ENCODE measurements at places on chromosomes 5 and 9. TPM values are rescaled to one million over a fixed set of nuclear protein-coding genes. Genes with fewer than 3 reads are reported as not detected.
A peak's percentile ranks its signal among the peaks of the same experiment; 100 is the strongest.

- no peak for DNase-seq
Observed at GRCh38 chr9:32707326-32707725, 71.9 kb upstream of the TAF1L start.

DNA sequence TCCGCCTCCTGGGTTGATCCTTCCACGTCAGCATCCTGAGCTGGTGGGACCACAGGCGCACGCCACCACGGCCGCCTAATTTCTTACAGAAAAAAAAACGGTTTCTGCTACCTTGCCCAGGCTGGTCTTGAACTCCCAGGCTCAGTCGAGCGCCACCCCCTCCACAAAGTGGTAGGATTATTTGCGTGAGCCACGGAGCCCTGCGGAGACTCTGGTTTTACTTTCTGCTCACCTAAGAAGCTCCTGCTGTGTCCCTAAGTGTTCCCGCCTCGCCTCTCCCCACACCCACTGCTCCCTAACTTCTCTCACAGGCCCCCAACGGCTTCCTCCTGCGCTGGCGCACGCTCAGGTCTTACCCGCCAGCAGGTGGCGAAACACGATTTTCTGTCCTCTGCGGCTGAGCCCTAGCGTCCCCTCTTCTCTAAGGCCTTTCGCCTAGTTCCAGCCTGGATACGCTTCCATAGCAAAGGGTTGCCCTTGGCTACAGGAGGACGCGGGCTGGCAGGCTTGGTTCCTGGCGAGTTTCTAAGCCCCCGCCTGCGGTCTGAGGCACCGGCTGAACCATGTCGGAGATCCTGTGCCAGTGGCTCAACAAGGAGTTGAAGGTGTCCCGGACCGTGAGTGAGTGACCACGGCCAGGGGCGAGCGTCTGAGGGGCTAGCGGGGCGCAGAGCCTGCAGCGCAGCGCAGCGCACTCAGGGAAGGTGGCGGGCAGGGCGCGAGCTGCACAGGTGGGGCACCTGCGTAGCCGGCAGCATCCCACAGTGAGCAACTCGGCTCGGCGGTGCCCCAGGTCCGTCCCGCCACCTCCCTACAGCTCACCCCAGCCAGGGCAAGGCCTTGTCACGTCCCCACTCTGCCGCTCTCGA, at the start of gene SPEF2:
TSS of gene SPEF2 (plus strand) at position 429 of the 869 bp plus-strand sequence. CDS start at position 564, 135 bp downstream.
- DNase-seq, result peak; percentile 89

DNA sequence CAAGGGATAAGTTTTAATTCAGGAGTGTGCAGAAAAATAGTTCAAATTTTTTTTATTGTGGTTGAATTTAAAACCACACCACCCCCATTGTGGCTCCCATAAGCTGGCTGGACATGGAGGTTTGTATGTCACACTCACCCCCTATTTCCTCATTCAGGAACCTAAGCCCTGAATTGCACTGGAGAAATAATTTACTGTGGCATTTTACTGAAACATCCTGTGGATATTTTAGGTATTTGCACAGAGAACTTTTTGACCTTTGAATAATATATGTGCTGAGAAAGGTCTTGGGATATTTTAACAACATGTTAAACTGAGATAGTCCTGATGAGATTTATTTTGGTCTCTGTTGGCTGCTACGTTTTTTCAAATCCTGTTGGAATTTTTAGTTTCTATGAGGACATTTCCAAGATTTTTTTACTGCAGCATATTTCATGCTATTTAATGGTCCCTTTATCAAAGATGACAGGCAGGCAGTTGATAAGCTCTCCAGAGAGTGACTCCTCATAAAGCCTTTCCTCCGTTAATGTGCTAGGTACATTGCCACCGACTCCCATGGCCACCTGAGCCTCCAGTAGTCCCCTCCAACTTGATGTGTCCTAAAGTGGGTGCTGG, 51.2 kb upstream of the PALM2AKAP2 start:
- DNase-seq, result no peak

GRCh38 chr5:73781107-73781768, 155.2 kb downstream of the ARHGEF28 start:
- DNase-seq, result no peak

Gene TIGD6
- total RNA-seq, result 4.9 TPM

DNA sequence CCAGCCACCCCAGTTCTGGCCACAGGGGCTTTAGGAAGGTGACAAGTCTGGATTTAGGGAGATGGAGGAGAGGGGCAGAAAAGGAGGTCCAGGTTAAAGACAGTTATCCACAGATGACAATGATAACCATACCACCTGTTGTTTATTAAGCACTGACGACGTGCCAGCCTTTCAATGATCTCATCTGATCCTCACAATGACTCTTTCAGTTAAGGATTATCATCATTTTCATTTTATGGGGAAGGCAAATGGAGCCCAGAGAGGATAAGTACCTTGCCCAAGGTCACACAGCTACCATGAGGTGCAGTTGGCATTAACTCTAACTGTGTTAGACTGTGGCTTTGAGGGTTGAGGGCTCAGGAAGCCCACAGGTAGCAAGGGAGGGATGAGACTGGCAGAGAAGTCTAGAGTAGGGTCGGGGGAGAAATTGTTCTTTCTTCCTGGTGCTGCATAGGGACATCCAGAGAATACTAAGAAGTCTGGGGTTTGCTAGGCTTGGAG, 21.5 kb upstream of the JADE2 start:
- DNase-seq, result peak; percentile 58

GRCh38 chr9:70409280-70409679, 5.2 kb downstream of the KLF9 start:
- DNase-seq, result no peak

GRCh38 chr9:80892703-80893102, 796.6 kb downstream of the TLE1 start:
- no peak for DNase-seq

DNA sequence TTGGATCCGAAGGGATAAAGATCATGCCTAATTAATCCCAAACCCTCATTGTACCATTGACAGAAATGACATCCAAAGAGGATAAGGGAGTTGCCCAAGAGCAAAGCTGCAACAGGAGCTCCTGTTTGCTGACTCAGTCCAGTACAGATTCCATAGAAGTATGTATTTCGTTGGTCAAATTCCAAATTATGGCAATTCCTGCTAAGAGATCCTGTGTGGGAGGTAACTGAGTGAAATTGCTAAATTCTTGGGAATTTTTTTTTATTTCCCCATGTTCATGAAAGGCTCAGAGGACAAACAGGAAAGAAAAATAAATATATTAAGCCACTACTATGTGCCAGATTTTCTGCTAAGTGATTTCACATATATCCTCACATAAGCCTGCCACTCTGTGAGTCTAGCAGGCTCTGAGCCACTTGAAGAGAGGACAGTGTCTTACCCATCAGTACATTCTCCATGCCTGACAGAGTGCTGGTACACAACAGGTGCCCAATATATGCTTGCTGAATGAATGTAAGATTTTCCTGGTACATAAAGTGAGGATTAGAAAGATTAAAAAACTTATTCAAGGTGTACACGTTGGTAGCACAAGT, 132.7 kb downstream of the GLIS3 start:
- no peak for DNase-seq

Gene PCDHB12
- not detected for total RNA-seq

DNA sequence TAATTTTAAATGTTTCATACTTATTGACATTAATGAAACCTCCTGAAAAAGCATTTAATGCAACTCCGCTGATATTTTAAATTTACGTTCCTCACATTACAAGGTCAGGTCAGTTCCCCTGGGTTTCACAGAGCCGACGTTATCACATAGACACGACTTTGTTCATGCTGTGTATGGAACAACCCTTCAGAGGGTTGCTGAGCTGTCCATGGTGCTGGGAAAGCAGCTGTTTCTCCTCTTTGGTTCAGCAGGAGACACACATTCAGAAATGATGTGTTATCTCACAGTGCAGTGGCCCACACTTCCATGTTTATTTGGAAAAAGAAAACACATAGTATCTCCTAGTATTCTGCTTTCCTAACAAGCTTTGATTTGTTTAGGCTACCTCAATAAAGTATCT, 53.5 kb downstream of the PPP2R2B start:
- DNase-seq, result peak; percentile 39

Gene SLC46A2
- not detected for total RNA-seq

Gene TTC1
- total RNA-seq, result 59.6 TPM

DNA sequence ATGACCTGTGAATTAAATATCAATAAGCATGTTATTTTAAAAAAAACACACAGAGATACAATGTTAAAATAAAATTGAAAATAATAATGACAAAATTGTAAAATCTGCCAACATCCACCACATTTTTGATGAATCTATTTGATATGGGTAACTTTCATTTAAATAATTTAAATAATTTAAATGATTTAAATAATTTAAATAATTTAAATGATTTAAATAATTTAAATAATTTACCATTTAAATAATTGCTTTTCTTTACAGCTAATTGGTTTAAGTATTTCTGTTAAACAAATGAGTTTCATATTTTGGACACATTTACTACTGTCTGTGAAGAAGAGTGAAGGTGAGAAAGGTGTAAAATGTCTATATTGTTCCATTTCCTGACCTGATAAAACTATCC, 22.1 kb upstream of the GABRA6 start:
- DNase-seq, result no peak

Gene SLC34A3
- total RNA-seq, result not detected

Gene PCDHB15
- total RNA-seq, result 2.0 TPM

GRCh38 chr9:77864211-77864889, 167.3 kb downstream of the GNAQ start:
- DNase-seq, result no peak

DNA sequence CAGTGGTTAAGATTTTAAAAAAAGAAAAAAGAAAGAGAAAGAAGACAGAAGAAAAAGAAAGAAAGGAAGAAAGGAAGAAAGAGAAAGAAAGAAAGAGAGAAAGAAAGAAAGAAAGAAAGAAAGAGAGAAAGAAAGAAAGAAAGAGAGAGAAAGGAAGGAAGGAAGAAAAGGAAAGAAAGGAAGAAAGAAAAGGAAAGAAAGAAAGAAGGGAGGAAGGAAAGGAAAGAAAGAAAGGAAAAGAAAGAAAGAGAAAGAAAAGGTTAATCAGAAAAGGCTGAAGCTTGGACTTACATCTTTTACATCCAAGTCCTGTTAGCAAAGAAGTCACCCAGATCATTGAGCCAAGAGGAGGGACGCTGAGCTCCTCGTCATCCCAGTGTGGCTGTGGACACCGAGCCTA, 70.0 kb downstream of the IRX2 start:
- DNase-seq, result no peak

DNA sequence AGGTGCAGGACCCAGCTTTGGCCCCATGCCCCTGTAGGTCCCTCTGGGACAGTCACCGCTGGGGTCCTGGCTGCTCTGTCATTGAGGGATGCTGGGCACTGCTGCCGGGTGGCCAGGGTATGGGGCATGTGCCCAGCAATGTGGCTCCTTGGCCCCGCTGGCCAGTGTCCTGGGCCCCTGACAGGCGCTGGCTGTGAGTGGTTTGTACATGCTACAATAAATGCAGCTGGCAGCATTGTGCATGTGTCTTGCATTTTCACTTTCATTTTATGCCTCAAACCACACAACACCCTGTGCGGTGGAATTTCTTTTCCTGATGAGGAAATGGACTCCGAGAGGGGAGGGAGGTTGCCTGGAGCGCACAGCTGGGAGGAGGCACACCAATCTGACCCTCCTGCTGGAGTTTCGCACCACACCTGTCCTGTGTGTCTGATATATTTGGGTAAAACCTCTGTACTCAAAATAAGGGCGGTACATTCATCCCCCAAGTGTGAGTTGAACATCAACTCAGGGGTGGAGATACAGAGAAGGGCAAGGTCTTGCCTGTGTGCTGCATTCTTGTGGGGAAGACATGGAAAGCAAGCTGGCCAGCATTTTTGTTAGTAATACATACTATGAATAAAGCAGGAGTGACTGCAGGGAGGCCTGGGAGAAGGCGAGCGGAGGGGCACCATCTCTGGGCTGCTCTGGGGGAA, 11.7 kb downstream of the TSPAN17 start:
- DNase-seq, result no peak

GRCh38 chr5:86896916-86897315, 279.2 kb downstream of the COX7C start:
- DNase-seq, result no peak

DNA sequence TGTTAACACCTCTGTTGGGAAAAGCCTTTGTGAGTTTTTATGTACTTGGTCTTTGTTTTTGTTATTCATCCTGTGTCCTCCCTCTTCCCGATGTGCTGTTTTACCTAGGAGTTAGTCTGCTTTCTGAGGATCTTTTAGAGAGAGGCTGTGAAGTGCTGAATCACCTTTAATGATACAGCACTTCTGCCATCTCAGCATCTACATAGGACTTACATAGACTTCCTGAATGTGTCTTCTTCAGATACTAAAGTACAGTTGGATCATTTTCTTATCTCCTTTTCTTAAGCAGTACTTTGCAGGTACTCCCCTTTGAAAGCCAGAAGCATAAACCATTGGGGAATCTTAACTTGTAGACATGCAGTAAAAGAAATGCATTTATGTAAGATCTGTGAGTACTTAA, 31.5 kb downstream of the OTULIN start:
- no peak for DNase-seq

GRCh38 chr5:135009736-135010501, 24.1 kb downstream of the PITX1 start:
- DNase-seq, result no peak

Gene ZDHHC11
- not detected for total RNA-seq

DNA sequence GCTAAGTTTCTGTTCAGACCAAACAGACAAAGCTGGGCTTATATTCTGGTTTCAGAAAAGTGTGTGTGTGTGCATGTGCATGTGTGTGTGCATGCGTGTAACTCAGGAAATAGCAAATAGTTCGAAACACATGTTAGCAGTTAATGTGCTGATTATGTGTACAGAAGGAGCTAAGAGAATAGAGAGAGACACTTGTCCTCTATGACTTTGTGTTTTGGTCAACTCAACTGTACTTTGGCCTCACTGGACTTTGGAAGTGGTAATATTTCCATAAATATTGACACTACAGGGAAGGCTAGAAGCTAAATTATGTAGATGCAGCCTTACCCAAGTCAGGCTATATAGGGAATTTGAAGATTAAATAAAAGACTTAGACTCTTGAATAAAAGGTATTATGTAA, 155.5 kb downstream of the RAB3C start:
- no peak for DNase-seq

Gene OR13D1
- not detected for total RNA-seq

DNA sequence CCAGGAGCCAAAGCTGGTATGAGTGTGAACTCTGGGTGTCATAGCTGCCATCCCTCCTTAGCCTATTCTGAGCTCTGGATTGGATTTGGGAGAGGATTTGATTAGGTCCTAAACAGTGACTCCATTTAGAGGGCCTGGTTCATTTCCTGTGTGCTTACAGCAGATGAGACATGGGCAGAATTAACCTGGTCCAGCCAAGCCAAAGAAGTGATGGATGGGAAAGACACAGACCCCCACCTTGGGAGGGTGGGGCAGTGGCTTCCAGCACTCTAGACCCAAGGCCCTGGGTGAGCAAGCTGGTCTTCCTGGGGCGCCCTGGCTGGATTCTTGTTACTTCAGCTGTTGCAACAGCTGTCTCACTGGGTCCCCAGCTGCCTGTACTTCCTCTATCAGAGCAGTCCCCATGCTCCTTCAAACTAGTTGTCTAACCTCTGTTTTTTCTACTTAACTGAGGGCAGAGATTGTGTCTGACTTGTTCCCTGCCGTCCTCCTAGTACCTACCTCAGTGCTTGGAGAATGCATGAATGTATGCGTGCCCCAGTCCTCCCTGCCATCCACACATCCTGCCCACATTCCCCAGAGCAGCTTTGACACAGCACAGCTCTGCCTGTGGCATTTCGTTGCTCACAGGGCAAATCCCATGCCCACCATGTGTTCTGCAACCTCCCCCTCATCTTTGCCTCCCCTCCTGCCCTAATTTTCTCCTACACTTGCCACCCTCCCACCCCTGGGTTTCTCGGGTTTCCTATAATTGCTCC, 115.9 kb downstream of the RGS3 start:
- DNase-seq, result peak; percentile 66

Gene NTNG2
- 0.27 TPM for total RNA-seq

GRCh38 chr9:123990427-123990826, 21.1 kb upstream of the LHX2 start:
- no peak for DNase-seq

GRCh38 chr9:621201-621855, 220.2 kb upstream of the DMRT1 start:
- DNase-seq, result no peak

Data from MG63 (cell line).